ENCODE measurements at places on chromosomes 5 and 9.
A peak's percentile ranks its signal among the peaks of the same experiment; 100 is the strongest.

GRCh38 chr9:19201899-19202891 is 28.3 kb upstream of the DENND4C start:
- no peak for DNase-seq

DNA sequence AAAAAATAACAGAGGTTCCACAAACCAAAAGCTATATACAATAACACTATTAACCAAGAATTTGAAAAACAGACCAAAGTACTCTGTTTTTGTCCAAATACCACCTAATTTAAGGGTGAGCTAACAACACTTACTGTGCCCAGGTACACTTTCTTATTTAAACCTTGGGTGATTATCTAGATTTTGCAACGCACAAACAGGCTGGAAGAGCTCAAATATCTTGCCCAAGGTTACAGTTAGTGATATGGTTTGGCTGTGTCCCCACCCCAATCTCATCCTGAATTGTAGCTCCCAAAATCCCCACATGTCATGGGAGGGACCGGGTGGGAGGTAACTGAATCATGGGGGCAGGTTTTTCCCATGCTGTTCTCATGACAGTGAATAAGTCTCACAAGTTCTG is 58.9 kb downstream of the CDK5RAP2 start:
- no peak for DNase-seq

DNA sequence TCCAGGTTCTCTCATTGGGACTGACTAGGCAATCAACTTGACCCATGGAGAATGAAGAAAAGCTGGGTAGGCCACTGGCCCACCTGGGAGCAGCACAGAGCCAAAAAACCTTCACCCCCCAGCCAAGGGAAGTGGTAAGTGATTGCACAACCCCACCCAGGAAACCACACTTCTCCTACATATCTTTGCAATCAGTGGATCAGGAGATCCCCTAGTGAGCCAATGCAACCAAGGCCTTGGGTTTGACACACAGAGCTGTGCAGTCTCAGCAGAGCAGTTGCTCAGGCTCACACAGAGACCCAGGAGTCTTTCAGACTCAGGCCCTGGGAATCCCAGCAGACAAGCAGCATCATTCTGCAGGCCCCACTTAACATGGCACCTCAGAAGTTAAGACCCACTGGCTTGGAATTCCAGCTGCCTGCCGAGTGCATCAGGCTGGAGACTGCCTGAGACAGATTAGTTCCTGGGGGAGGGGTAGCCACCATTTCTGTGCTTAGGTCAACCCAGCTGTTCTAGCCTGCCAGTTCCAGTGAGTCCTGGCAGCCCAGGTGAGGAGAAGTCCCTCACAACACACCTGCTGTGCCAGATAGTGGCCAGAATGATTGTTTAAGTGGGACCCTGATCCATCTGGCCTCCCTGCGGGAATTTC is 136.4 kb downstream of the SAXO1 start:
- DNase-seq: no peak

GRCh38 chr9:130833031-130833990 is 1.7 kb upstream of the ABL1 start:
- no peak for DNase-seq

DNA sequence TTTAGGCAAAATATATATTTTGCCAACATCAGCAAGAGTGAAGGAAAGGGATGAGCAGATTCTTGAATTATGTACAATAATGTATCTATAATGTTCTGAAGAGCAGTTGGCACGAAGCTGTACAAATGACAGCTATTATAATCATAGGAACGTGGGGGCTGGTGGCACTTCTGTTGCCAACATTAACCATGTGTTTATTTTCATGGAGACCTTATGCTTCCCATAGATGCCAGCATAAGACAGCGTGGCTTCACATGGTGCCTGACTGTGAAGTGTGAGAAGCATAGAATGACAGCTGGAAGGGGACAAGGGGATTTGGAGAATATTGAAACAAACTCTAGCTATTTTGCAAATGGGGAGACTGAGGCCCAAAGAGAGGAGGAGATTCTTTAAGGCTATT is 52.6 kb upstream of the ATP10B start:
- no peak for DNase-seq

GRCh38 chr9:37676411-37676830 is 25.7 kb downstream of the FRMPD1 start:
- no peak for DNase-seq

- DNase-seq: no peak
Observed at GRCh38 chr9:85225180-85225579, 516.6 kb downstream of the AGTPBP1 start.

GRCh38 chr9:93567271-93567959 is 9.0 kb upstream of the PHF2 start:
- DNase-seq: no peak

DNA sequence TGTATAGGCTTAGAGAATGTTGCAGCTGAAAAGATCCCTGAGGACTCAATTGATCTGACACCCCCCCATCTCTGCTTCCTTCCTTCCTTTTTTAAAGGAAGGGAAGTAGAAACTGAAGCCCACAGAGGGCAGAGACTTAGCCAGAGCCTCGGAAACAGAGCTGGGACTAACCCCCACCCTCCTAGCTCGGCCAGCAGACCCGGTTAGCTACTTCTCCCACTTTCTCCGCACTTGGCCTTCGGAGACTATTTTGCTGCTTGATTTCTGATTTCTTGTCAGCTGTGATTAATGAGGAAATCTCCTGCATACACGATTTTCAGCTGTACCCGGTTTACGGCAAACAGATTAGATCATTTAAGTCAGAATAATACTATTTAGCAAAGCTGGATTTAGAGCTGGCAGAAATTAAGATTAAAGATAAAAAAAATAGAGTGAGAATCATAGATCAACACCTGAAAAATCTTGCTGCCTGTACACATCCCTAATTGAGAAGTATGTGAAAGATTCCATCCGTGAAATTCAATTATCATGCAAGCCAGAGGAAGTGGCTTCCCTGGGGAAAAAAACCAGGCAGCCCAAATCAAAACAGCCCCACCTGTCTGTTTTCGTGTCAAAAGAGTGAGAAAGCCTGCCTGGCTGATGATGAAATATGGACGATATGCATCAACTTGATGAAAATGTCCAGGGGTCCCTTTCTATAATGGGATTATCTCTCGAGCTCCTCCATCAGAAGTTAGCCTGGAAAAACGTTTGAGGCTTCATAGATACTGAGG is 159.5 kb upstream of the SHB start:
- no peak for DNase-seq

- DNase-seq: no peak
Observed at GRCh38 chr5:90843443-90843842, 284.8 kb downstream of the ADGRV1 start.

DNA sequence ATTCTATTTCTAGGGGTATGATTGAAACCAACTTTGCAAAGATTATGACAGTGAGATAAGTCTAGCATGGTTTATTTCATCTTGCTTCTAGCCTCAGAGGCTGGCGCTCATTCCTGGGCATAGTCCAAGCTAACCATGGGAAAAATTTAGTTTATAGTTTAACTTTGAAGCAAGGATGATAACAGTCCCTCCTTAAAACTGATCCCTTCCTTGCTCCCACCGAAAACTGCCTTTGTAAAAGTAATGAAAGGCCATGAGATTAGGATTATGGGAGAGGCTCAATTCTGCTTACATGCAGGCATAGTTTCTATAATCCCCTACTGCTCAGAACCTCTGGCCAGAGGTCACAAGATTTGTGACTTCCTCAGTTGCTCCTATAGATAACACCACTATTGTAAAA is 75.7 kb downstream of the TARS1 start:
- no peak for DNase-seq

DNA sequence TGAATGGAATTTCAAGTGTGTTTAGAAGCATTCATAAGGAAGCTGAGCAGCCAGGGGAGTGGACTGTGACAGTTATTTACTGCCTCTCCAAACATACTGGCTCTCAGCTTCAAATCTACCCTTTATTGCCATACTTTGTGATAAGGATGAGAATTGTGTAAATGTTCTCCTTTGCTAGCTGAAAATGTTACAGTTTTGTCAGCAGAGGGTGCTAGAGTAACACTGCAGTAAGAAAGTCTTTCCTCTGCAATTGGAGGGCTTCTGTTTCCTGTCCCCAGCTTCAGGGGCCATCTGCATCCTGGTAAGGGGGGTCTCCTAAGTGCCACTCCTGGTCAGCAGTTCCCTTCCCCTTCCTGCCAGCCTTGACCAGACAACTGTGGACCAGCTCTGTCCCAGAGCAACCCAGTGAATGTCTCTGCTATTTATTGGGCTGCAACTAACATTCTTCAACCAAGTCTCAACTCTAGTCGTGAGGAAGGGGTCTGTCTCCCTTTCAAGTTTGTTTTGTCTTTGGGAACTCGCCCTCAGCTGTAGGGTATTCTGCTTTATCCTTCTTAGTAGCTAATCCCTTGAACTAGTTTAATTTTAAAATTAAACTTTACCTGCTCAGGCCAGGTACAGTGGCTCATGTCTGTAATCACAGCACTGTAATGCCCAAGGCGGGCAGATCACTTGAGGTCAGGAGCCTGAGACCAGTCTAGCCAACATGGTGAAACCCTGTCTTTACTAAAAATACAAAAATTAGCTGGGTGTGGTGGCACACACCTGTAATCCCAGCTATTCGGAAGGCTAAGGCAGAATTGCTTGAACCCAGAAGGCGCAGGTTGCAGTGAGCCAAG is 45.3 kb downstream of the RAPGEF6 start:
- DNase-seq: peak; percentile 13

Measured in CD14-positive monocyte (primary cell).